ENCODE measurements at places on chromosomes 7 and 10.

DNA sequence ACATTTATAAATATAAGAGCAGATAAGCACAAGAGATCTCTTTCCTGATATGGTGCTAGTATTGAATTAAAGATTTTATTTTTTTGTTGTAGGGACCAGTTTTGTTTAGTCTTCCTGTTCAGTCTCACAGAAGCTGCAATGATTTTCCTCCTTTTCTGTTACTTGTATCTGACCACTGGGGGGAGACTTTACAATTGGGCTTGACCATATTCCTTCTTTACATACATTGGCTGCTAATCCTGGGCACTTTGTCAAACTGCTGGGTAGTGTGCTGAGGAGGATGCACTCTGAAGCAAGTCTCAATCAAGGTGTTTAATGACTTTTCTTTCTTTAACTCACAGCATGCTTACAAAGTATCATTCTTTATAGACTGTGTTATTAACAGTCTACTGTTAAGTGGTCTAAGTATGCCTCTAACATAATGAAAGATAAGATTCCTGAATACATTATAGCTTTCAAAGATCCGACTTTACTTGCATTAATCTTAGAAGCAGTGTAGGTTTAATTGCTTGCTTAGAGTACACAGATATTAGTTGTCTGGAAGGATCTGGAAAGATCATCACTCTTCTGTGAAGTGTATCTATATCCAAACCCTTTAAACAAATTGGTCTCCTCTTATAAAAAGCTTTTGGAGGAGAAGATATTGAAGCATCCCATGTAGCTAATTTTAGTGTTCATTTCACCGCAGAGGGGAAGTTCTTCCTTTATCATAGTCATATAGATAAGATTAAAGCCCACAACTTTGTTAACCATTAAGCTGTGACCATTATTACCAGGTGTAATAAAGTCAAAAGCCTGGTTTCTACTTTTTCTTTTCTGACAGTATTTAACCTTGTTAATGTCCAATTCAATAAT lies 3.1 kb downstream of the PALS2 start:
- DNase-seq: no peak

GRCh38 chr10:47218803-47219202 lies 81.2 kb upstream of the GDF10 start:
- no peak for DNase-seq

DNA sequence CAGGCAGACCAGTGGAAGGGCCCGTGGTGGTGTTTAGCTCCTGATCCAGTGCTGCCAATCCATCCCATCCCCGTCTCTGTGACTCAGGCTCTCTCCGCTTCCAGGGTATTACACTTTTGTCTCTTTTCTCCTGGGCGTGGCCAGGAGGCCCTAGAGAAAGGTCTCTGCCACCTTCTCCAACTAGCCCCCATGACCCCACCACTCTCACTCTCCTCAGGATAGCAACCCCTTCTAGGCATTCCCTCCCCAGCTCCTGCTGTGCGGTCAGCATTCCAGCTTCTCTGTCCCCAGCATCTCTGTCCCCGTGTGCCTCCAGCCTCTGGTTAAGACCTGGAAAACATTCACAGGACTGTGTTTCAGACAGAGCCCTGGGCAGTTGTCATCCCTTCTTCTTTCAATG lies 36.2 kb upstream of the R3HCC1L start:
- no peak for DNase-seq

GRCh38 chr10:2463316-2463715 lies 604.0 kb upstream of the PFKP start:
- DNase-seq: no peak

- DNase-seq: no peak
Observed at GRCh38 chr10:97452352-97452751, 6.4 kb downstream of the ZDHHC16 start.

GRCh38 chr10:88949912-88950837 lies 2.4 kb downstream of the ACTA2 start:
- no peak for DNase-seq

DNA sequence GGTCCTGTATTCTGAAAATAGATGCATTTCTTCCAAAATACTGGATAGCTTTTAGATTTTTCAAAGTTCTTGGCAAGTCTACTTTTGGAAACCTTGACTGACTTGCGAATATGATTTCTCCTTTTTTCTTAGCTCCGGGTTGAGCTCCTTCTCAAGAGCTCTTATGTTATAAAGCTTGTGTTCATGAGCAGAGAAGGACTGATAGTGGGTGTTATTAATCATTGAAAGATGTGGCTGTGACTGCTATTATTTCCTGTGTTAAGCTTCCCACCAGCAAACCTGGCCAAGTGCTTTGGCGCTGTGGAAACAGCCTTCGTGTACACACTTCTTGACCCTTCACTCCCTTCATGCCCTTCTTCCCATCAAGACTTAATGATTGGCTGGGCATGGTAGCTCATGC lies 98.2 kb downstream of the KIAA1217 start:
- DNase-seq: no peak

DNA sequence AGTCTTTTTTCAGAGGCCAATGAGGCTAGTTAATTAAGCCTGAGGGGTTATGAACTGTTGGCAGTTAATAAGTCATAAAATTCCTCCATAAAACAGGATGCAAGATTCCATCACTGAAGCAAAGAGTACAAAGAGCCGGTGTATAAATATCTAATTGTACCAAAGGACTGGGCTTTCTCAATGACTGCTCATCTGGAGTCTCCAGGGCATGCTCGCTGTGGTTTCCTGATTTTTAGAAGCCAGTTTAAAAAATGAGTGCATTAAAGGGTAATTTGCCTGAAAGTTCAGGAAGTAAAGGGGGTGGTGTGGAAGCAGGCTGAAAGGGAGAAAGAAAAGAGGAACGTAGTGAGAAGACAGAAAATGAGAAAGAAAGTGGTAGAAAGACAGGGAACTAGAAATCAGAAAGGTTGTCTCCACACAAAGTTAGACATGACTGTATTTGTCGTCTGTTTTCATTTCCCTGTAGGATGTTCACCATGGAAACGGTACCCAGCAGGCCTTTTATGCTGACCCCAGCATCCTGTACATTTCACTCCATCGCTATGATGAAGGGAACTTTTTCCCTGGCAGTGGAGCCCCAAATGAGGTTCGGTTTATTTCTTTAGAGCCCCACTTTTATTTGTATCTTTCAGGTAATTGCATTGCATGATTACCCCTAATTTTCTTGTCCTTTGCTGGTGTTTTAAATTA lies 282.3 kb downstream of the TWIST1 start:
- DNase-seq: no peak

DNA sequence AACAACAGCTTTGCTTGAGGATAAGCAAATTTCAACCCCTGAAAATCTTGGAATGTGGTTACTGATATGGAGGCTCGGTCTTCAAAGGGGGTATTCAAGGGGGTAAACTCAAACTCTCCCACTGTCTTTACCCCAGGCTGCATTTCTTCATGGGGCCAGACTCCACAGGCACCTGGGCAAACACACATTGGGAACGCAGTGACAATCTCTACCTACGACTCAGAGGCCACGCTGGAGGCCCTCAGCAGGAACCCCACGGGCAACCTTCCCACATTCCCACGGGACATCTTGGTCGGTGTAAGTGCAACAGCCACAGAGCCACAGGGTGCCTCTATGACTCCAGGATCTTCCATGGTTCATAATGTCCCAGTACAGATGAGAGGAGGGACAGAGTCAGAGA lies 2.2 kb upstream of the INSIG1 start:
- no peak for DNase-seq
